Upper lobe of right lung (tissue), 1 donor: ENCODE measurements at places on chromosomes 5 and 9. TPM values are rescaled to one million over a fixed set of nuclear protein-coding genes. Genes with fewer than 3 reads are reported as not detected.

- peaks cover 13% of the 10 kb centered on the region for H3K4me1 ChIP-seq
- DNase-seq: no peak
- H3K27ac ChIP-seq: no peak overlapping the region
- no peaks in the 10 kb centered on the region for H3K36me3 ChIP-seq
Measured at GRCh38 chr5:91307048-91307447, 76.1 kb downstream of the ARRDC3 start.

DNA sequence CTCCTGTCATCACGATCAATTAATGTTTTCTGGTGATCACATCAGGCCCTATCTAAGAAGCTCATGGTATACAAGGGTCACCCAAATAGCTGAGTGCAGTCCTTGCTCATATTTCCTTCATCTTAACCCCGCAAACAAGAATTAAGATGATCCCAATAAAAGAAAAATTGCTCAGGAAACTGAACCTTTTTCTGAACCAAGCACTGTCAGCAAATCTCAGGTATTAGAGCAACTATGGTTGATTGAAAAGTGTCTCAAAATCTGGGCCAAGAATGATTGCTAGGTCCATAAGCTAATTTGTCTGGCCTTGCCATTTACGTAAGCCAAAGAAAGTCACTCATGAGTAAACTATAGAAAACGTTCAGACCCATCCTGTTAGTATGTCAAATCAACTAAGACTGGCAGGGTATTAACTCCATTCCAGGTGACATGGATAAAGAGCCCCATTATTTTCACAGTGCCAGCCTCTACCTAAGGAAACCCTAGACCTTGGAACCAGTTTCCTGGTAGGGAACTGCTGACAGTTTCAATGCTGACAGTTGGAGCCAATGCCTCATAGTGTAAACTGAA lies 209.3 kb downstream of the DEPDC1B start:
- DNase-seq: no peak
- H3K36me3 ChIP-seq: no peaks in the 10 kb centered on the region
- H3K4me1 ChIP-seq: no peaks in the 10 kb centered on the region
- no peak overlapping the region for H3K4me3 ChIP-seq
- no peak overlapping the region for H3K27ac ChIP-seq
- no peaks in the 10 kb centered on the region for H3K27me3 ChIP-seq

DNA sequence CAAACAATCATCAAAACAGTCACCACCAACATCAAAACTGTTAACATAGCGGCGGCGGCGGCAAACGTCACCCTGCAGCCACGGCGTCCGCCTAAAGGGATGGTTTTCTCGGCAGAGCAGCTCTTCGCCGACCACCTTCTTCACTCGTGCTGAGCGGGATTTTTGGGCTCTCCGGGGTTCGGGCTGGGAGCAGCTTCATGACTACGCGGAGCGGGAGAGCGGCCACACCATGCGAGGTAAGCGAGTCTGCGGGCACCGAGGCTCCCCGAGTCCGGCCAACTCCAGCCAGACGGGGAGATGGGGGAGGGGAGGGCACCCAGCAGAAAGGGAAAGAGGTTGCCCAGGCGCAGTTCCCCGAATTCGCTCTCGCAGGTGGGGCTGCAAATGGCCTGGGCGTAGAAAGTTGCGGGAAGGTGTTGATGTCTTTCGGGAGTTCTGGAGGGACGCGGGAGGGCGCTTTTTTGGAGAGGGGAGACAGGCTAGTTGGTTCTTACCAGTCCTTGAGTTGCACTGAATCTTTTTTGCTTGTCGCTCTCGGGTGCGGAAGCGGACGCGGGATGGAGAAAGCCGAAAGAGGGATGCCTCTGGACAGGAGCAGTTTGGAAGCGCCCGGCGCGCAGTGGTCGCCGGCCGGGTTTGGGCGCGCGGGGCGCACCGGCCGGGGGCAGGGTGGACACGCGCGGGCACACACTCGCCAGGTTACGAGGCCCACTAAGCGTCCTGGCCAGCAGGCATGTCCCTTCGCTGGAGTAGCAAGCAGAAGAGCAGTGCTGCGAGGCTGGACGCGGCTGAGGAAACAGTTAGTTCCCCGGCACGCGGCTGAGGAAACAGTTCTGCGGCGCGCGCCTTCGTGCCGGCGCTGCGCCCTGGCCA lies 849 bp downstream of the RORB start:
- no peaks in the 10 kb centered on the region for H3K36me3 ChIP-seq
- peak; percentile 70 for DNase-seq
- peak overlapping the region; percentile 63 for H3K4me3 ChIP-seq
- peaks cover 44% of the 10 kb centered on the region for H3K27me3 ChIP-seq
- H3K4me1 ChIP-seq: peaks cover 18% of the 10 kb centered on the region
- no peak overlapping the region for H3K27ac ChIP-seq

Gene F12
- total RNA-seq: 0.69 TPM

- no peaks in the 10 kb centered on the region for H3K27me3 ChIP-seq
- no peak for DNase-seq
- H3K36me3 ChIP-seq: no peaks in the 10 kb centered on the region
- H3K27ac ChIP-seq: no peak overlapping the region
Measured at GRCh38 chr5:8727396-8727795, 818.5 kb downstream of the SEMA5A start.
